Hematopoietic multipotent progenitor cell treated with erythropoietin and hydrocortisone succinate and interleukin-3 and kit ligand, for 17 days (in vitro differentiated cells): ENCODE measurements at places on chromosomes 3 and 15.

DNA sequence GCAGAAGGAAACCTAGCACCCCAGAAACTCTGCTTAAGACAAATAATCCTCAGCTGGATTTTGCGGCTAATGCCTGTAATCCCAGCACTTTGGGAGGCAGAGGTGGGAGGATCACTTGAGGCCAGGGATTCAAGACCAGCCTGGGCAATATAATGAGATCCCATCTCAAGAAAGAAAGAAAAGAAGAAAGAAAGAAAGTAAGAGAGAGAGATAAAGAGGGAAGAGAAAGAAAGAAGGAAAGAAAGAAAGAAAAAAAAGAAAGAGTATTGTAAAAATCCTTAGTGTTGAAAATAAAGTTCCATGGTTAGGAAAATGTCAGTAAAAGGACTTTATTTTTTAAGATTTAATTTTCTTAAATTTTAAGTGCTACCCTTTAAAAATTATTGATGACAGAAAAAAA lies 54.9 kb upstream of the LRRFIP2 start:
- DNase-seq = no peak

- no peak for DNase-seq
Measured at GRCh38 chr3:11908981-11909698, 62.5 kb upstream of the TAMM41 start.

DNA sequence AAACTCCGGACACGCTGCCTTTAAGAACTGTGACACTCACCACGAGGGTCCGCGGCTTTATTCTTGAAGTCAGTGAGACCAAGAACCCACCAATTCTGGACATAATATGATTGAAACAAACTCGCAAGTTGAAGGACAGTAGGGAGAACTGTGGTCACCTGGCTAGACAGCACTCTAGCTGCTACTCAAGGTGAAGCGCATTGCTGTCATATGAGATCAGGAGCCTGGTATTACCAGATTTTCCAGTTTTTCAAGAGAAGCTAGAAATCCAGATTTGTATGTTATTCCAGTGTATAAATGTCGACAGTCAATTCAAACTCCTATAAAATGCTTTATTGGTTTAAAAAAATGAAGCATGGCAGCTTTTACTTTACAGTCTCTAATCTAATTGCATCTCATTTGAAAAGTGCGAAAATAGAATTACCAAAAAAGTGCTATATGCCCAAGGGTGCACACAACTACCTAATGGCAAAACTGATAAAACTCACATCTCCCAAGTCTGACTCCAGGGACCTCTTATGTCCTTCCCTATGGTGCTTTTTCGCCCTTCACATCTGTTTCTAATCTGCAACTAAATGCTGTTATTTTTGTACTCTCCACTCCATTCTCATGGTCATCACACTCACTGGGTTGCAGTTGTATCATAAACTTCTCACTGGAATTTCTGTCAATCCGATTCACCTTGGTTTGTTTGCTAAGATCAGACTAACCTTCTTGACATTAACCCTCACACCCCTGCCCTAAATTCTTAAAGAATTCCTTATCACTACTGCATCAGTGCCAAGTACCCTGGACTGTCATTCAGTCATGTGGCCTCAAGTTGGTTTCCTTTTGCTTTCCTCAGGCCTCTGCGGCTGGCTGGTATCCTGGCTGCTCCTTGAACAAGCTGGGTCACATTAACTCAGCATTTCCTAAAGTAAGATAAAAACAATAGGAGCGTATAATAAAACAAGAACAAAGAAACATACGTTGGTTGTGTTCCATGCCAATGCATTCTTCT lies 31.5 kb upstream of the ARHGEF26 start:
- no peak for DNase-seq

- DNase-seq = no peak
Measured at GRCh38 chr3:68306571-68306970, 625.8 kb downstream of the TAFA4 start.

GRCh38 chr3:46656778-46657556 lies 36.5 kb downstream of the ALS2CL start:
- DNase-seq = no peak

GRCh38 chr15:77367631-77368030 lies 52.3 kb downstream of the PEAK1 start:
- no peak for DNase-seq

- DNase-seq = no peak
Measured at GRCh38 chr15:100308213-100308600, 33.6 kb downstream of the ADAMTS17 start.

- DNase-seq = no peak
Measured at GRCh38 chr3:123157209-123157597, 44.5 kb upstream of the SEC22A start.

DNA sequence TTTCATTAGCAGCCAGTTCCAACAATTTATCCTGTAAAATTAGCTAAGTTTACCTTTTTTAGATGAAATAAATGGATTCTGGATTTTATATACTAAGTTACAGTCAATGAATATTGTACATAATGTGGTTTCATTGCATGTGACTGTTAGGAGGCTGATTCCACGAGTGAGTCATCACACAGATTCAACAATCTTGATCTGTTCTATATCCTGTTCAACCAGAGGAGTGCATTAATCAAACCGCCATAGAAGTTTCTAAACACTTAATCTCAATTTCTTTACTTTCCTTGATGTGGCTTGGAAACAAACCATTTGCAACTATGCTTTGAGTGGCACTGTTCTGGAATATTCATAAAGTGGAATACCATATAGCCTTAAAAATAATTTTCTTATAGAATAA lies 15.3 kb downstream of the DNAJC13 start:
- no peak for DNase-seq

- DNase-seq = no peak
Measured at GRCh38 chr3:75272691-75273090, 391.4 kb upstream of the FRG2C start.

DNA sequence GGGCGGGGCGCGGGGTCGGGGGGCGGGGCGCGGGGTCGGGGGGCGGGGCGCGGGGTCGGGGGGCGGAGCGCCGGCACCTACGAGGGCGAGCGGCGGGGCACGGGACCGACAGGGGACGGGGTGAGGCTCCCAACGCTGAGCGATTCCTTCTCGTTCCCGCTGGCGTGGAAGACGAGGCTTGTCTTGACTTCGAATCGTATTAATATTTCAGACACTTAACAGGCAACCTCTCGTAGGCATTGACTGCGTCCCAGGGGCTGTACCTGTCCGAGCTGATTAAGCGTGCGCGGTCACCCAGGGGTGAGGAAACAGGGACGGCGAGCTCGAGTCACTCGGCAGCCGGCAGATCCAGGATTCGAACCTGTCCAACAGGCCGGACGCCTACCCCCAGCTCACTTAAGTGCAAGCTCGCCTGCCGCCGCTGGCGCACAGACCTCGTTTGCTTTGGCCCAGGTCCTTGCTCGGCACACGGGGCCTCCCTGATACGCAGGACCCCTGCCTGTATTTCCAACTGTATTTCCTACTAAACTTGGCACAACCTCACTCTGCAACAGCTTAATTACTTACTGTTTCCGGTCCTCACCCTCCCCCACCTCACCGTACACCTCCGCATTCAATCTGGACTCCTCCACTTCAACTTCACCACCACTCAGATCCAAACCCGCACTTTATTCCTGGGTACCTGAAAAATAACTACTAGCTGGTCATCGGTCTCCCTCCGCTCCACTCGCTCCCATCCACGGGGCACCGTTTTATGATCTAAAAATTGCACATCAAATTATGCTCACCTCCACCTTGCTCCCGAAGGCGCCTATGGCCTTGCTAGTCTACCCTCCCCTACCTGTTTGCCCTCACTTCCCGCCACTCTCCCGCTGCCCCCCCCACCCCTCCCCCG lies 722 bp upstream of the ZXDC start:
- DNase-seq = peak; percentile 77

DNA sequence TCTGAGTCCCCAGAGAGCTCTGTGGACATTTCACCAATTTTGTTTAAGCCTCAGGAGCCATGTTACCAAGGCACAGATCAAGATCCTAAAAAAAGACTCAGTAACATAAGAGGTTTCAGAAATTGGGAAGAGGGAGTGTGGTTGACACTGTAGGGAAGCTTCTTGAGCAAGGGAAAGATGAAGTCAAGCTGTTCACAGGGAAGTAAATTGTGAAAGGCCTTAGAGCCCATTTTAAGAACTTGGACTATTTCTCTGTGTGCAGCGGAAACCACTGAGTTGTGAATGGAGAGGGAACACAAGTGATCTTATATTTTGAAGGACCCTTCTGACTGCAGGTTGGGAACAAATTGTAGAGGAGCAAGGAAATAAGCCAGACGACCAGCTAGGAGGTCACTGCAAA lies 18.7 kb downstream of the BCL2A1 start:
- DNase-seq = no peak

DNA sequence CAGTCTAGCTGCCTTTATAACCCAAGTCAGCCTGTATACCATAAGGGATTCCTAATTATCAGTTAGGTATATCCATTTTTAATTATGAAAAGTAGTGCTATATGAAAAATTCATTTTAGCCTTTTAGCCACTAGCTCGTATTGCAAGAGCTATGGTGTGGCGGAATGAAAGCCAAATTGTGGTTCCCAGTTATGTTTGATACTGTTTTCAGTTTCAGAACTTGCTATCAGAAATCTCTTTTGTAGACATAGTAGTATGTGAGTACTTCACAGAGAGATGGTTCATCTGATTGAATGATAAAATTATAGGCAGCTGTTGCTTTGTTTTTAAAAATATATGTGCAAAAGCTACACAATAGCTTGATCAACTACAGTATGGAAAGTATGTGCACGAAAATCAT lies 134.6 kb downstream of the SLC25A26 start:
- no peak for DNase-seq

DNA sequence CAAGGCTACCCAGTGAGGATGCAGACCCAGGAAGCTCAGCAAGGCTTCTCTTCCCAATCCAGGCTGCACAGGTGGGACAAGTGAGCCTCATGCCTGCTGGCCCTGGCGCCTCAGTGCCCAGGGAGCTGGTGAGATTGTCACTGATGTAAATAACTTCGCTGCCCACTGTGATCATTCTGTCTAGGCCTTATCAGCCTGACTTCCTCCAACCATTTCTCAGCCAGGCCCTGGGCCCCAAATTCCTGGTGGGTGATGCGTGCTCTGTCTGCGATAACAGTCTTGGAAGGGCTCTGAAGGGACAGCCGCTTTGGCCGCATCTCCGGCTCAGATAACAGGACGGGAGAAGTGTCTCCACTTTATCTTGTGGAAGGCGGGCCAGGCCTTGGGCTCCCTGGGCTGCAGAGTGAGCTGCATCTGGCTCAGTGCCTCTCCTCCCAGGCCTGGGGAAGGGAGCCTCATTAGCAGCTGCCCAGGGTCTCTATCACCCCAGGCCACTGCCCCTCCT lies 2.2 kb upstream of the FBLN2 start:
- DNase-seq = peak; percentile 6

- no peak for DNase-seq
Measured at GRCh38 chr15:98405013-98405412, 243.3 kb upstream of the IGF1R start.

DNA sequence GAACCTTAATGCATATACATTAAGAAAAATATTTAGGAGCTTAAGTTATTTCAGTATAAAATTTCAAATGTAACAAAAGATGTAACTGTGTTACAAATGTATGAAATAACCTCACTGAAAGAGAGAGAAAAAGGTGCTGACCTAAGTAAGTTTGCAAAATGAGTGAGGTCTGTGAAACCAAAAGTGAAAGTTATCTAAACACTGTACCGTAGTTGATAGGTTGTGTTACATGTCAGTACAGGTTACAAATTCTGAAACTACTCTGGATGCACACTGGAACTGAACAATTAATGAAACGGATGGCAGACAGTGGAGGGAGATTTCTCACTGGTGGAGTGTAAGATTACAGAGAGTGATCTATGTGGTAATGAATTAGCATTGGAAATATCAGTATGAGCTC lies 420.7 kb downstream of the ZNF385D start:
- no peak for DNase-seq

- DNase-seq = no peak
Measured at GRCh38 chr3:113594066-113594465, 61.7 kb downstream of the SIDT1 start.

GRCh38 chr3:73999501-73999900 lies 374.8 kb upstream of the PDZRN3 start:
- no peak for DNase-seq

GRCh38 chr3:181715571-181716340 lies 4.0 kb downstream of the SOX2 start:
- DNase-seq = no peak

- DNase-seq = no peak
Measured at GRCh38 chr15:52180851-52181450, 10.2 kb downstream of the GNB5 start.

DNA sequence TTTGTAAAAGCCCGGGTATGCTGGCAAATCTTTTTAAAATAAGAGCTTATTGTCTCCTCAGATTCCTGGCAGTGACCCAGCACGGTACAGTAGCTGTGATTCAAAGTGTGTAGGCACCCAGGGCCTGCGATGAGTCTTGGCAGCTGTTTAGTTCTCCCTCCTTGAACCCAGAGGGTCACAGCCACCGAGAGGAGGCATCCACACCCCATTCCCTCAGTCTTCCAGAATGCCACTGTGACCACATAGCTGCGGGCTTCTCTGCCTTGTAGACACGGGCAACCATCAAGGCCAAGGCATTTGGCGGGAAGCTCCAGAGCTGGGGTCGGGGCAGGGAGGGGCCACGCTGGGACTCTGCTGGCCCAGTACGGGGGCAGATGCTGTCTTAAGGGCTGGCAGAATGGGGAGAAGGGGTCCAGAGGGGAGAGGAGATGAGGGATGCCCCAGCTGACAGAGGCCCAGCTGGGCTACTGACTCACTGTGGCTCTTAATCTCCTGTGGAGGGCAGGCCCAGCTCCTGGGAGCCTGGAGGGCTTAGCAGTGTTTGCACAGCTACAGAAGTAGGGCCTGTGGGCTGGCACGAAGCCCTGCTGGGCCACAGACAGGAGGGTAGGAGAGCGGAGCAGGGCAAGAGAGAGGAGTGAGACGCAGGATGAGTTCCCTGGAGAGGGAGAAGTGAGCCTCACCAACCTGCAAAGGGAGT lies 68.8 kb upstream of the DLG1 start:
- no peak for DNase-seq

GRCh38 chr15:41688671-41689070 lies 28.5 kb downstream of the MGA start:
- DNase-seq = no peak
